Activated T-helper 17 cell treated with anti-CD3 and anti-CD28 coated beads, Interleukin-2, amount 50 U/mL, for 72 hours (primary cell): ENCODE measurements at places on chromosomes 1 and 21.

DNA sequence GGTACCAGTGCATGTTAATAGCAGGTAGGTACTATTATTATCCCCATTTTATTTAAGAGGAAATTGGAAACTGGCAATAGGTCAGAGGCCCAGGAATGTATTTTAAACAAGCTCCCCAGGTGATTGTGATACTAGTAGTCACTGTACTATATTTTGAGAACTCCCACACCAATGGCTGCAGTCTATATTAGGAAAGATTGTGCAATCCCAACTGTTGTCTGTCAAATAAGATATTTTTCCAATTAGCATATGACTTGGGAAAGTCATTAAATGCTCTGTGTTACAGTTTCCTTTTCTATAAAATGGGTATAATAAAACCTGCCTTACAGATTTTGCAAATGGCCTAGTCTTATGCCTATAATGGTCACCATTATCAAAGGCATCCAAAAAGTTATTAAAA lies 94.2 kb upstream of the DMRTA2 start:
- no peak for ATAC-seq

GRCh38 chr1:3038571-3039181 lies 17.4 kb downstream of the ACTRT2 start:
- no peak for ATAC-seq

DNA sequence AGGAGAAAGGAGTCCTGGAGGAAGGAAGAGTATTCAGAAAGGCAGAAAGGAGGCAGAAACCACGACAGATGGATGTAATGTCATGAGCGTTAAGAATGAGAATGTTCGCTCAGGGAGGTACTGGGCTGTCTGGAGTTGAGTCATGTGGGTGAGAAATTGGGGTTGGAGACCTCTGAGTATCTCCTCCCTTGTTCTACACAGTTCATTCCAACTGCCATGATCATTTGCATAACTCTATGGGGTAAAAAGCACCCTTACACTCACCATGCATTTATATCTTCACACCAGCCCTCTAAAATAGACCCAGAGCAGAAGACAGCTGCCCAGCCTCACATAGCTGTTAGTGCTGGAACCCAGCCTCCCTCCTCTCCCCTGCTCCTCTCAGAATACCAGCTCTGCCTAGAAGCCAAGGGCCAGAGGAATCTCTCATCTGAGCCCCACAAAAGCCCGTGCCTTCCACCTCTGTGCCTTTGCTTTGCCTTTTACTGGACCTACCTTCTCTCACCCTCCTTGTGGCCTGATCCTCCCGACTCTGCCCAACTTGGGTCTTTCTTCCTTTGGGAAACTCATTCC lies 85.2 kb downstream of the BEND5 start:
- ATAC-seq = no peak

DNA sequence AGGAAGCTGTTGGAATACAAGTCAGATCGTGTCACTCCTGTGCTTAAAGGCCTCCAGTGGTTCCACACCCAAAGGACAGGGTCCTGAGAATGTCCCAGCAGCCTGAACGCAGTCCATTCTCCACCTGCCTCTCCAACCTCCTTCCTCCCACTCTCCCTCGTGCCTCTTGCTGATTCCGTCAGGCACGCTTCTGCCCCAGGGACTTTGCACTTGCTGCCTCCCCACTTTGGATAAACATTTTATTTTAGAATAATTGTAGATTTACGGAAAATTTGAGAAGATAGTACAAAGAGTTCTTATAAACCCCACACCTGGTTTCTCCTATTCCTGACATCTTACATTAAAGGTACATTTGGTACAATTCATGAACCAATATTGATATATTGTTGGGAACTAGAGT lies 28.4 kb upstream of the LDLRAP1 start:
- ATAC-seq = no peak

DNA sequence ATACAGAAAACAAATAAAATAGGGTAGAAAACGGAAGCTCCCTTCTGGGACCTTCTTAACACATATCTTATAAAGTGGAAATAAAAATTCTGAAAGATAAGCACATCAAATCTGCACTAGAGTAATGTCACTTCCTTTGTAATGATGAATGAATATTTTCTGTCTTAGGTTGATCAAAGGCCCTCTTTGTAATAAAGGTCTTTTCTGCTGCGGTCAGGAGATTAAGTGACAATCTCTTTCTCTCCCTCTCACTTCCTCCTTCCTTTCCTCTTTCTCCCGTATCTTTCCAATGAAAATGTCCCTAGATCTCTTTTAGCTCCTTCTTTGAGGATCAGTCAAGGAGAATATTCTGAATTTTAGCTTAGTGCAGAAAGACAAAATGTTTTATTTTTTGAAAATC lies 33.8 kb downstream of the TMCO1 start:
- no peak for ATAC-seq

- ATAC-seq = no peak
Observed at GRCh38 chr21:35504951-35505466, 455.9 kb upstream of the RUNX1 start.

DNA sequence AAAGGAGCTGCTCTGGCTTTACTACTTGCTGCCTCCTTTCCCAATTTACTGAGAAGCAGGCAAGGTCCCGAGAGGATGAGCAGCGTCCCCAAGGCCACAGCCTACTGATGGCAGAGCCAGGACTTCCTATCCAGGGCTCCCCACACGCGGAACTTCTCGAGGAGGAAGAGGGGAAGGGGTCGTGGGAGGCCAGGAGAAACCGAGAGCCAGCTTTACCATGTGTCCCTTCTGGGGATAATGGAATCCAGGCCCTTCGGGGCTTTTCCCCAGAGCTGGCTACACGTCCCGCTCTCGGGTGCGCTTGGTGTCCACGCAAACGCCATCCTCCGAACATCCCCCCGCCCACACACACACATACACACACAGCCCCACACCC lies 4.3 kb upstream of the CCN1 start:
- ATAC-seq = no peak

DNA sequence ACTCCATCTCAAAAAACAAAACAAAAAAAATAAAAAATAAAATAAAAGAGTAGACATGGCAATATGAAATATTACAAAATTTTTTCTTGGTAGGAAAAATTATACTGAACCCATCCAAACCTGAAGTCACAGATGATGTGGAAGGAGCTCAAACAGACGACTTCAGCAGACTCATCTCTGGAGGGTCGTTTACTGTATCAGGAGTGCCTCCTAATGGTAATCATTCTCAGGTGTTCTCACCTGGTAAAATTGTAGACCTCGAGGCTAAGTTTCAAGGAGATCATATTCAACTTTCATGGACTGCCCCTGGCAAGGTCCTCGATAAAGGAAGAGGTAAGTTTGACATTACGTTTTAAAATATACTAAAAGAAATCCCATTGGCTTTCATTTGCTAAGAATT lies 54.3 kb upstream of the SH3GLB1 start:
- no peak for ATAC-seq

GRCh38 chr1:232201024-232201423 lies 428.9 kb downstream of the SIPA1L2 start:
- ATAC-seq = no peak

DNA sequence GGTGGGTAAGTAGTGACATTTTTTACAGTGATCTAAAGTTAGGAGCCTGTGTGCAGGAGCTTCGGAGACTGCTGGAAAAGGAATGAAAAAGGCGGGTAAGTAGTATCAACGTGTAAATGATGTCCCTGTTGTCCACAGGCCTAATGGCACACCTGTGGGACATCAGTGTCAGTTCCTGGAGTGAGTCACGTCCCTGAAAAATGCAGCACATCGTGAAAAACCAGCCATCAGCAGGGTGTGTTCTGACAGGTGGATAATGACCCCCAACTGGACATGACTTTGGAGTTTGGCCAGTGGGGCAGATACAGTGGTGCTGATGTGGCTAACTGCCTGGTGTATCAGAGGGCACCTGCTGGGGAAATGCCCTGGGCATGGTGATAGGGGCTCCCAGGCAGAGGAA lies 12.0 kb upstream of the PRDM15 start:
- no peak for ATAC-seq

DNA sequence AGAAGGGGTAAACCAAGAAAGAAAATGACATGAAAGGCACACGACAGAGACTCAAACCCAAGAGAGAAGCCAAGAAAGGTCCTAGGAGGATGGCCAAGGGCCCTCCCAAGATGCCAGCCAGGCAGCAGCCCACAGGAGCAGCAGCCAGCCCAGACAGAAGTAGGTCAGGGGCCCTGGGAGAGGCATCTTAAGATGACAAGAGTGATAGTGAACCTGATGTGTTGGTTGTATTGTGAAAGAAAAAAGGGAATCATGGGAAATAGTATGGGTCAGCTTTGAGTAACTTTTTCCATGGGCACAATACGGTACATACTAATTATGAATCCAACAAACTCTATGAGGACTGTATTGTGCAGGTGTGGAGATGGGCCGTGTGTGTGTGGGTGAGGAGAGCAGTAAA lies 3.3 kb downstream of the CCSAP start:
- ATAC-seq = peak; percentile 61

DNA sequence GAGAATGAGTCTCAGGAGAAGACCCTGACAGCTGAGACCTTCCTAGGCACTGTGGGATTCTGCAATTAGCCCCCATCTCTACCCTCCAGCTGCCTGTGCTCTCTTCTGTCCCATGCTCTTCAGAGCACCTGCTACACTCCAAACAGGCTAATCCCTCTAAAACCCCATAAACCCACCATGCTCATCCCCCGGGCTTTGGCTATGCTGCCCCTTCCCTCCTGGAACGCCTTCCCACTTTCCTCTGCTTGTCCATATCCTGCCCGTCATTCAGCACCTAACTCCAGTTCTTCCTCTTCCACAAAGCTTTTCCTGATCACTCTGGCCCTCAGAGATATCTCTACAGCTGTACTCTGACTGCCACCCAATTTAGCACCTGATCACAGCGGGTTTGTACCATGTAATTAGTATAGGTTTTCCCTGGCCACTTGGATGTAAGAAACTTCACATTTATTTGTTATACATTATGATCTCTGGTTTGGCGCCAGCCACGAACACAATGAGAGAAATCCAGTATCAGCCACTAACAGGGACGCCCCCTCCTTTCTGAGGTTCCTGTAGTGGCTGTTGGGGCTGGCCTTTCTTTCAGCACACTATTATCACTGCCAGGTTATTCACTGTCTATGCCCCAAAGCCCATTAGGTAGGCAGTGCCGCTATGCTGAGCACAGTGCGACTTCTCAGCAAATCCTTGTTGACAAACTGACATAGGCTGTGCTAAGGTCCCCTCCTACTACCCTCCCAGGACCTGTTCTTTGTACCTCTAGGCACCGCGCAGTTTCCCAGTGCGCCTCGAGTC lies 45.1 kb downstream of the CDC7 start:
- no peak for ATAC-seq

- ATAC-seq = no peak
Observed at GRCh38 chr1:101301446-101302057, 64.7 kb downstream of the S1PR1 start.

DNA sequence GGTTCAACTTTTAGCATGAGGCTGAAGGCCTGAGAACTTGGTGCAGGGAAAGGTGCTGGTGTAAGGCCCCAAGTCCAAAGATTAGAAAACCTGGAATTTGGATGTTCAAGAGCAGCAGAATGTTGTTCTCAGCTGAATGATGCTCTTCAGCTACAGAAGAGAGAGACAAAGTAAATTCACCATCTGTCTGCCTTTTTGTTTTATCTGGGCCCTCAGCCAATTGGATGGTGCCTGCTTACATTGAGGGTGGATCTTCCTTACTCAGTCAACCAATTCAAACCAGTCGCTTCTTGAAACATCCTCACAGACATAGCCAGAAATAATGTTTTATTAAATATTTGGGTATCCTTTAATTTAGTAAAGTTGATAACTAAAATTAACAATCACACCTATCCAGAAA lies 748.2 kb upstream of the ADAMTS5 start:
- no peak for ATAC-seq

- ATAC-seq = peak; percentile 76
Observed at GRCh38 chr21:35075546-35075945, 26.4 kb upstream of the RUNX1 start.

DNA sequence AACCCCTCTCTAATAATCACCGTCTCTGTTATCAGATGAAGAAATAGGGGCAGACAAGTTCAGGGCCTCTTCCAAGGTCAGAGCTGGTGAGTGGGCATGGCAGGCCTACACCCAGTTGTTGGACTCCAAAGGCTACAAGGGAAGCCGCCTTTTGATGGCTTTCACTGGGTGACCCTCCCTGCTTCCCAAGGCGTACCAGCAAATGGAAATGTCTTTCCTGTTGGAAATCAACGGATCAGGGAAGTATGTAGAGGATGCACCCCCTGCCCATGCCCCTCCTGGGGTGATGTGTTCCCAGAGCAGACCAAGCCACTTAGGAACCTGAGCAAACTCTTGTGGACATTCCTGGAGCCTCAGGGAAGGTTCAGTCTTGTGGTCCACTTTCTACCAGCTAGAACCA lies 47.4 kb downstream of the LGR6 start:
- no peak for ATAC-seq

DNA sequence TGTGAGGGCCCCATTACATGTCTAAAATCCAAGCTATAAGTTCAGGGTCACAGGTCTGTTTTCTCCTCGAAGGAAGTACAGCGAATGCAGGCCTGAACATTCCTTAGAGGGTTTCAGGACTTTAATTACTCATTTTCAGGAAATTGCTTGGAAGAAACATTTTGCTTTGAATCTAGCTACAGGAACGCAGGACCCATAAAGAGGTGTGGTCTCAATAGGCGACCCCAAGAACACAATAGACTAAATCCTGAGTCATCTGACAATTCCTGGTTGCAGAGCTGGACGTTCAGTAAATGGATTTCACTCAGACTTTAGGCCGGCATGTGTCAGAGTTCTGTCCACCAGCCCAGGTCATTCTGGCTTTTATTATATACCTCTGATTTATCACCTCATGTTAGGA lies 1.0 kb upstream of the ERG start:
- ATAC-seq = no peak

GRCh38 chr1:98399218-98399617 lies 262.3 kb upstream of the SNX7 start:
- ATAC-seq = no peak

- ATAC-seq = no peak
Observed at GRCh38 chr21:38311765-38312164, 55.0 kb downstream of the KCNJ15 start.

DNA sequence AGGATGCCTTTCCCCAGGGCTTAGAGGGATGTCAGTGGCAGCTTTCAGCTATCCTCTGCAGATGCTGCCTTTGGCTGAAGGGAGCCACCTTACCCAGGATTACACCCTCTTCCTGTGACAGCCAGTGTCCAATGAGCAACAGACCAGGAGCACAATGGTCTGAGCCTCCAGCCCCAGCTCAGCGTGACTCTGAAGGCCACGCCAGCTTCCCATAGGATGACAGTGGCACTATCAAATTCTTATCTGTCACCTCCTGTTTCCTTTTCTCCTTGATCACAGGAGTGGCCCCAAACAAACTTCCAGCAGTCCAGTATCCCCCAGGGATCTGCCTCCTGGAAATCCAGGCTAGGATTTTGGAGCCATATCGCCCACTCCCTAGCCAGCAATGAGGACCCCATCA lies 226.9 kb downstream of the SETD4 start:
- no peak for ATAC-seq

DNA sequence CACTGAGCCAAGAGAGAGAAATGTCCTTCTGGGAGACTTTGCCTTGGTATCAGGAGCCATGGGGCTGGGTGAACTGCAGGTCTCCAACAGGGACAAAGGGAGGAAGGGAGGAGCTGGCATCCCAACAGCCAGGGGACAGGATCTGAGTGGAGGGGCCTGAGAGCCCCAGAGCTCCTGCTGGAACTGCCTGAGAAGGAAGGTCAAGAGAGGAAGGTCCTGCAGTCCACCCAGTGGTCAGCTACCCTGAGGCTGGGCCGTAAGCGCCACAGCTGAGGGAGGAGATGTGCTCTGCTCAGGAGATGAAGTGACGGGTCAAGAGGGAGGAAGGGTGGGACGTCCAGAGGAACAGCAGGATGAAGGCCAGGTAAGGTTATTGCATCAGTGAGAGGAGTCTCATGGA lies 7.5 kb upstream of the CLEC20A start:
- ATAC-seq = no peak

- ATAC-seq = no peak
Observed at GRCh38 chr1:228801068-228801467, 65.8 kb downstream of the RHOU start.
